ENCODE measurements at places on chromosomes 2 and 18.

DNA sequence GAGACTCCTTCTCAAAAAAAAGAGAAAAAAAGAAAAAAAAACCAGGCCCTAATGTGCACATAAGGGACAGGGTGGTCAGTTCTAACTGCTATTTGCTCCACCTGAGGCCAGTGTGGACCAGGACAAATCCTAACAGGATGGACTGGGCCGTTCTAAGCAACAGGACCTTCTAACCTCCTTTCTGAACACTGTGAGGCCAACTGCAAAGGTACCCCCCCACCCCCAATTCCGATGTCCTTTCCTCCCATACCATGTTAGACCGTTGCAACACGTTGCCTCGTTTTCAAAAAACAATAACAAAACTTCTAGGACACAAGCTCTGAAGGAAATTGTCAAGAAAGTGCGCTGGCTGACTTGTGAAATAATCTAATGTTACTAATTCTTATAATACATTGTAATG is 1.2 kb downstream of the THAP4 start:
- DNase-seq, result peak; percentile 10

DNA sequence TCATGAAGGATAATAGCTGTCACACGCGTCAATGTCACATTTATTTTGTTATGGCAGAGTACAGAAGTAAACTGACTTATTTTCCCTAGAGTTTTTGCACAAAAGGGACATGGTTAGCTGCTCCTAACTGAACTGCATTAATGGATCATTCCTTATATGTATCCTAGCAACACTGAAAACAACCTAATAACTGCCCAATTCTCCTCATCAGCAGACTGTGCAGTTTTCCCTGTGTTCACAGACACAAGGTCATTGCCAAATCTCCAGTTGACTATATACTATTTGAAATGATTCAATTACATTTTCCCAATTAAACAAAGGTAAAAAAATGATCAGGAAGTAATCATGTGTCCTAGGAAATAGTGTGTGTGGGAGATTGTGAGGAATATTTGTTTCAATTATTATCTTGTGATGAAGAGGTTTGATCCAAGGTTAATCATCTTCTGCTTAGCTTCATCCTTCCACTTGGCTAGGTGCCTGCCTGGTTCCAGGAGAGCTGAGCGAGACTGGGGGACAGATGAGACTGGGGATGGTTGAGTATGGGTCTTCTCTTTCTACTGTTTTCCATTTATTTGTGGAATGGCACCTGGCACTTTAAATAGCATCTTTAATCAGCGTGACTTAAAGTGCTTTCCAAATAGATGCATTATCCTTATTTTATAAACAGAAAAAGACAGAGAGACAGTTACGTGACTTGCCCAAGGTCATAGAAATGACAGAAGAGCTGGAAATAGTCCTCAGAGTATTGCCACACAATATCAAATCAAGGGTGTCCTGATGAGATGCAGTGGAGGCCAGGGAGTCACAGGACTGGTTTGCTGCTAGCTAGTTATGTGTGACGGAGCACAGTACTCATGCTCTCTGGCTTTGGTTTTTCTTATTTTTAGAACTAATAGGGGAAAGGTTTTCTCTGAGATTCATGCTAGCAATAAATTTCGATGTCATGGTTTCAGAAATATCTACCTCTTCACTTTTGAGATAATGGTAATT is 335.6 kb downstream of the PIK3C3 start:
- DNase-seq, result no peak

- DNase-seq, result no peak
These were observed 84.9 kb downstream of the MRO start for GRCh38 chr18:50734886-50735285.

GRCh38 chr2:61368687-61369665 is 101.9 kb downstream of the USP34 start:
- DNase-seq, result no peak

DNA sequence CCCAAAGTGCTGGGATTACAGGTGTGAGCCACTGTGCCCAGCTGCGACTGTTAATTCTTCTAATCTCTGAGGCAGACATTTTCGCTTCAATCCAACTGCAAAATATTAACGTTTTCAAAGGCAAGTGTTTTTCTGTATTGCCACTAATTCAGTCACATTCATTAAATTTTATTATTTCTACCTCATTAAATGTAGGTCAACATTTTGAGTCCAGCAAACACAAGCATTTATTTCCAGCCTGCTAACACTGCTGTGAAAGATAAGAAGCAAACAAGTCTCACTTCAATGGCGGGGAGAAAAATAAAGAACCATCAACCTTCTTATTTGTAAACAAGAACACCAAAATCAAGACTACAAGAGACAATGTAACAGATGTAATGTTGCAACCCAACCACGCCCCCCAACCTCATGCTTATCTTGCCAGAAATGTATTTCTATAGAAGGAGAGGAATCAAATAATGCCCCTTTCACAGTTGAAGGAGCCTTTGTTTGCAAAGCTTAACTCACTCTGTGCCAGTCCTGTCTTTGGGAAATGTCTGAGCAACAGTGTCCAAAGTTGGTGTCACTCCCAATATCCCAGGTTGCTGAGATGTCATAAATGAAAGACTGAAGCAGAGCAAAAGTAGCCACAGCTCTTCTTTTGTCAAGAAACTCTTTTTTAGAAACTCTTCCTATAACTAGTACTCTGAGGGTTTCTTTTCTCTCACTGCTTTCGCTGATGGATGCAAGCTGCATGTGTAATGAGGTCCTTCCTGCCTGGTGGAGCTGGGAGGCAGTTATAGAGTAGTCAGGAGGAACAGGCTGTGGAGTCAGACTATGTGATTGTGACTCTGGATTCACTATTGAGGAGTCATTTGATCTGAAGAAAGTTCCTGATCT is 8.6 kb downstream of the DOCK10 start:
- DNase-seq, result no peak

DNA sequence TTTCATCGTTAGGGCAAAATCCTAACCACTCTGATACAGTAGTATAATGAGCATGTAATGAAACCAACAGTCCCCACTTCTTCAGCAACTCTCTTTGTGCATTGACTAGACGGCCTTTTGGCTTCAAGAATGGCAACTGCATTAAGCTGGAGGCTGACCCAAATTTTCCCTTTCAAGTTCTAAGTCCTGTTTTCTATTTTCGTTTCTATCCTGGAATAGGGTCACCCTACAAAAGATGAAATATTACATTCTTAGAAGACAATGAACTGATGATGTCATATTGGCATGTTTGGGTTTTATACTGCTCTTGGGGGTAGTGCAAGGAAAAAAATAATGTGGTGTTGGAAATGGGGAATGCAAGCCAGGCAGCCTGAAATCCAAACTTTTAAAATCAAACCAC is 254.4 kb downstream of the ETAA1 start:
- no peak for DNase-seq

DNA sequence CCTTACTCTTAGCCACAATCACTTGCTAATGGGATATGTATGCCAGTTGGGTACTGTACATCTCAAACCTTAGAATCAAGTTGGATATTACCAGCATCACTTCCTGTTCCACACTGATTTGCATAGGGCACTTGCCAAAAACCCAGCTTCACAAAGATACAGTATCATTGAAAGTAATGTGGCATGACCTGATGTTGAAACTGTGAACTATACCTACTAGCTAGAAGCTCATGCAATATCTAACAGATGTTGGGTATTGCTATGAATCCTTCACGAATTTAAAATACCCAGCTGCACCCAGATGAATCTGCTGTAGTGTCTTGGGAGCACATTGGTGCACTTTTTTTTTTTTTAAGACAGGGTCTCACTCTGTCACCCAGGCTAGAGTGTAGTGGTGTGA is 6.5 kb upstream of the STAMBP start:
- no peak for DNase-seq

DNA sequence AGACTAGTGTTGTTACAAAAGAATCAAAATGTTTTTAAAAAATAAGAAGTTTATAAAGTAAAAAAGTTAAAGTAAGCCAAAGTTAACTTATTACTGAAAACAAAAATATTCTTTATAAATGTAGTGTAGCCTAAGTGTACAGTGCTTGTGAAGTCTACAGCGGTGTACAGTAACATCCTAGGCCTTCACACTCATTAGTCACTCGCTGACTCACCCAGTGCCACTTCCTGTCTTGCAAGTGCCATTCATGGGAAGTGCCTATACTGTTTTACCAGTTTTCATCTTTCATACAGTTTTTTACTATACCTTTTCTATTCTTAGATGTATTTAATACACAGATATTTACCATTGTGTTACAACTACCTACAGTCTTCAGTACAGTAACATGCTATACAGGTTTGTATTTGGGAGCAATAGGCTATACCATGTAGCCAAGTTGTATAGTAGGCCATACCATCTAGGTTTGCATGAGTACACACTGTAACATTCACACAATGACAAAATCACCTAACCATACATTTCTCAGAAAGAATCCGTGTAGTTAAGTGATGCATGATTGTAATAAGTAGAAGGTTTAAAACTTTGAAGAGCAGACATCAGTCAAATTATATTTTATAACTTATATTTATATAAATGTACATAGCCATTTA is 13.4 kb downstream of the SERPINB7 start:
- peak; percentile 59 for DNase-seq

DNA sequence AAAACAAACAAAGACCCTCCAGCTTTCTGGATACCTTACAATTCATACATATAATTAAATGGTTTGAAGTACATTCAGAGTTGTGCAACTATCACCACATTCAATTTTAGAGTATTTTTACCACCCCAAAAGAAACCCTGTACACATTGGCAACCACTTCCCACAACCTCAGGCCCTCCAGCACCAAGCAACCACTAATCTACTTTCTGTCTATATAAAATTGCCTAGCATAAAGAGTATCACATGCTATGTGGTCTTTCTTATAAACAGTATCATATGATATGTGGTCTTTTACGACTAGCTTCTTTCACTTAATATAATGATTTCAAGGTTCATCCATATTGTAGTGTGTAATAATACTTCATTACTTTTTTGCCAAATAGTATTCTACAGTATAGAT is 7.3 kb downstream of the IER3IP1 start:
- no peak for DNase-seq

- DNase-seq, result no peak
These were observed 281.9 kb upstream of the FN1 start for GRCh38 chr2:215717501-215718381.

DNA sequence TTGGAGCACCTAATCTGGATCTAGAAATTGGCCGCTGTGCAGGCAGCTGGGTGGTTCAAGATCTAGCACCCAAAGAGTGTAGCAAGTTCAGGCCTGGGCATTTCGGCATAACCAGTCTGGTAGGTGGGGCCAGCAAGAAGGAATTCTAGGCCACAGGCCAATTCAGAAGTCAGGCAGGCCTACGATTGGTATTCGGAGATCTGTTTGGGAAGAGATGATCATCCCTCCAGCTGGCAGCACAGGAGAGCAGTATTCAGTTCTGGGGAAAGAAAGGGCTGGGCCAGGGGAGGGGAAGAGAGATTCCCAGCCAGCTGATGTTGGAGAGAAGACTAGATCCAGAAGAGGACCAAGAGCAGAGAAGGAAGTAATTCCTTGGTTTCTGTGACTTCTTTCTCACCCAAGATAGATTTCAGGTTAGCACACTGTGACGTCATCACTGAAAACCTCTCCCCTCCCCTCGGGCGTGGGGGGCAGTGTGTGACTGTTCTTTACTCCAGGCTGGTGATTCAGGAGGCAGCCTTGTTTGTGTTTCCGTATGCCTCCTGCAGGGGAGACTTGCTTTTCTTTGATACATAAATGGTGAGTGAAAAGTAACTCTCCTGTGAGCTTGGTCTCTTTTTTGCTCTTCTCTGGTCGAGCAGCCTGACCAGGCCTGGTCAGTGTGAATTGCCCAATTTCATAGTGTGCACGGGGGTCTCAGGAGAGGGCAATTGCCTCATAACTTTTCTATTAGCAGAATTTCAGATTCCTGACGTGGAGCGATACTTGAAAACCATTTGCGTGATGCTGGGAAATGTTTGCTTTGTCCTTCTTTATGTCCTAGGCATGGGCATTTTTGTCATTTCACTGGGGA is 61.1 kb downstream of the MEIS1 start:
- DNase-seq, result peak; percentile 53

- no peak for DNase-seq
These were observed 2.9 kb upstream of the PKDCC start for GRCh38 chr2:42044939-42045338.

DNA sequence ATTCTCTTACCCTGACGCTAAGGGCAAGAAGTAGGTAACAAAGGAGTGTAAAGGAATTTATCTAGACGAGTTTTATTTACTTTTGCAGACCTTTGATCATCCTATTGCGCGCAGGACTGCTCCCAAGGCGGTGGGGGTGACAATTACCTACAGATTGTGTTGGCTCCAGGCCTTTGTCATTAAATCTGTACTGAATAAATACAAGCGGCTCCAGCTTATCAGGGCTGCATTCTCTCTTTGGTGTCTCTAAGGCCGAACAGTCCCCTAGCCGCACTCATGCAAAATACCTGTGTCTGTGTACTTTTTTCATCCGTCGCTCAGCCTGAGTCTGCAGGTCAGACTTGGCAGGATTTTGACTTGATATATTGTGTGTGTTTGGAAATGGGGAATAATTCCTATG is 57.9 kb upstream of the DYSF start:
- no peak for DNase-seq

GRCh38 chr18:31508781-31509180 is 10.8 kb downstream of the DSG2 start:
- DNase-seq, result no peak

GRCh38 chr2:240864475-240864874 is 4.1 kb upstream of the AGXT start:
- no peak for DNase-seq

Data from GM04503 (cell line).